ENCODE measurements at places on chromosomes 3 and 15.

GRCh38 chr3:151197981-151198767 is 4.8 kb downstream of the GPR171 start:
- DNase-seq: no peak

DNA sequence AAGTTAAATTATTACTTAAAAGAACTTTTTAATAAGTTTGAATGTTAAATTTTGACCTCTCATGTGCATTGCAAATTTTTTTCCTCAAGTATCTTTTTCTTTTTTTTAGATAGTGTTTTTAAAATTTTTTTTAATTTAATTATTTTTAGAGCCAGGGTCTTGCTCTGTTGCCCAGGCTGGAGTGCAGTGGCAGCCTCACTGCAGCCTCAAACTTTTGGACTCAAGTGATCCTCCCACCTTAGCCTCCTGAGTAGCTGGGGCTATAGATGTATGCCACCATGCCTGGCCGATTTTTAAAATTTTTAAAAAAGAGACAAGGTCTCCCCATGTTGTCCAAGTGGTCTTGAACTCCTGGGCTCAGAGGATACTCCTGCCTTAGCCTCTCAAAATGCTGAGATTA is 14.4 kb downstream of the PDE8A start:
- DNase-seq: no peak

- DNase-seq: no peak
Measured at GRCh38 chr3:42507761-42508335, 5.4 kb downstream of the VIPR1 start.

DNA sequence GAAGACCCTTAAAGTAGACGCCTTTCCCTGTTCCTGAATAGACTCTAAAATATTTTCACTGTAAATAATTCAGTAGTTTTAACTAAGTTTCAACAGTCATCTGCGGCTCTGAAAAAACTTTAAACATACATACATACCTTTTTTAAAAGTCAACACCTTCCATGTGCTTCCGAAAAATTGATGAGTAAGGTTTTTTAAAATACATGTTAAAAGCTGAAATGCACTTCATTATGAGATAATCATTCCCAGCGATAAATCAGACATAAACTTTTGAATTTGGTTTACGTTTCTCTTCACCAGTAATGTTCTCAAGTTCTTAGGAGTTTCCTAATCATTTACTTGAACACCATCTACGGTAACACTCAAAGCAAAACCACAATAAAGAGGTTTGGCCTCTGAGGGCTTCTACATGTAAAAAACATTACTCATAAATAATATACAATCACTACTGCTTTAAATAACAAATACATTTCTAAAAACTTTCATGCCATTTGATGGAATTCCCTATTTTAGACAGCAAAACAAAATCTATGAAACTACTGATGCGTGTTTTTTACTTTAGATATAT is 403.5 kb downstream of the SHQ1 start:
- DNase-seq: no peak

DNA sequence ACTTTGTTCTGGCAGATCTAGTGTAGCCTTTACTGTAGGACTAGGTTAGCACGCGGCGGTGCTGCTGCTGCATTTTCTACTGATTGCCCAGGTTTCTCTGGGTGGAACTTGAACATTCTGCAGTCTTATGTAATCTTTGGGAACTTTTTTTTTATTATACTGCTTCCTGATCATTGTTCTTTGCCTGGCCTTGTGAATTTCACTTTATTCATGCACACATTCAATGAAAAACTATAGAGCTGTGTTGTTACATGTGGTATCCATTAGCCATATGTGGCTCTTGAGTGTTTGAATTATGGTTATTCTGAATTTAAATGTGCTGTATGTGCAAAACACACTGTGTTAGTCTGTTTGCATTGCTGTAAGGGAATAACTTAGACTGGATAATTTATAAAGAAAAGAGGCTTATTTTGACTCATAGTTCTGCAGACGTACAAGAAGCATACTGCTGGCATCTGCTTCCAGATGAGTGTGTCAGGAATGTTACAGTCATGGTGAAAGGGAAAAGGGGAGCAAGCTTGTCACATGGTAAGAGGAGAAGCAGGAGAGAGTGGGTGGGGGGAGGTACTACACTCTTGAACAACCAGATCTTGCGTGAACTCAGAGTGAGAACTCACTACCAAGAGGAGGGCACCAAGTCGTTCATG is 26.5 kb downstream of the MEF2A start:
- DNase-seq: no peak

DNA sequence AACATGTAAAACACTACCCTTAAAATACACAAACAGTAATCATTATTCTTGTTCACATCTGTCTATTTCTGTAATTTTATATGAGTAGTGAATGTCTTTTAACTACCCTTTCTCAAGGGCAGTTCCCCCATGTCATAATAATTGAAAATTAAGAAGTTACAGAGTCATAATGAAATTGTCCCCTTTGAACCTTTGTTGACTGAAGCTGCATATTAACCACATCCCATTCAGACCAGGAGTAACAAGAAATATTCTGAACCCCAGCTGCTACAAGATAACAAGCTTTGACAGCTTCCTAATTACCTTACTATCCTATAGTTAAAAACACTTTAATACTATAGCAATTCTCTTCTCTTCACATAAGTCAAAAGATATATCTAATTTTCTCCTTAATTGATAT is 635.9 kb upstream of the SUCLG2 start:
- DNase-seq: no peak

DNA sequence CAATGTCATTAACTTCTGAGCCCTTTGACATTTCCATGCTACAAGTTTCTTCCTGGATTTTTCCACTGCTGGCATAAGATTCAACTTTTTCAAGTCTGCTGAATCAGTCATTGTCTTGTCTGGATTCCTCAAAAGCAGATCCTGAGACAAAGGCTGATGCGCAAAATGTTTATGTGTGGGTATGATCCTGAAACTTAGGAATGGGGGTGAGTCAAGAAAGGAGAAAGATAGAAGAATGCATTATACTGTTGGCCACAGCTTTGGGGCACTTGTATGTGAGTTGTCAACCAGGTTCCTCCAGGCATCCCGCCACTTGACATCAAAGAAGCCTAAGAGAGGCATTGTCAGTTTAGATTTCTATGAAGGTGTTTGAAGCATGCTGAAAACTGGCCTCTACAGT is 50.4 kb downstream of the FOXB1 start:
- DNase-seq: no peak

DNA sequence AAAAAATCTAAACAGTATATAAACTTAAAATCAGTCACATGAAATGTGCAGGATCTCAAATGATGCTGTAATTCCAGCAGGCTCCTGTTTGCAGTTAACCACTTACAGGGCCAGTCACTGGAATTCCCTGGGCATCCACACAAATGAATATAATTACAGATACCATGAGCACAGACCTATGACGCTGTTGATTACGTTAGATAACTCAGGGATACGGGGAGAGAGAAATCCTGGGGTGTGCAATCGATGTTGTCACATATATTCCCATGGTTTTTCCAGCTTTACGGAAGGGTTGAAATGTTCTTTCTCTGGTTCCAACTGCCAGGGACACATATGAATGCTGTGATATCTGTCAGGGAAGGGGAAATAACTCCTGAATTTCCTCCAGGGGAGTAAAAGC is 100.8 kb downstream of the RORA start:
- DNase-seq: no peak

- no peak for DNase-seq
Measured at GRCh38 chr15:37109872-37110572, 9.7 kb upstream of the MEIS2 start.

DNA sequence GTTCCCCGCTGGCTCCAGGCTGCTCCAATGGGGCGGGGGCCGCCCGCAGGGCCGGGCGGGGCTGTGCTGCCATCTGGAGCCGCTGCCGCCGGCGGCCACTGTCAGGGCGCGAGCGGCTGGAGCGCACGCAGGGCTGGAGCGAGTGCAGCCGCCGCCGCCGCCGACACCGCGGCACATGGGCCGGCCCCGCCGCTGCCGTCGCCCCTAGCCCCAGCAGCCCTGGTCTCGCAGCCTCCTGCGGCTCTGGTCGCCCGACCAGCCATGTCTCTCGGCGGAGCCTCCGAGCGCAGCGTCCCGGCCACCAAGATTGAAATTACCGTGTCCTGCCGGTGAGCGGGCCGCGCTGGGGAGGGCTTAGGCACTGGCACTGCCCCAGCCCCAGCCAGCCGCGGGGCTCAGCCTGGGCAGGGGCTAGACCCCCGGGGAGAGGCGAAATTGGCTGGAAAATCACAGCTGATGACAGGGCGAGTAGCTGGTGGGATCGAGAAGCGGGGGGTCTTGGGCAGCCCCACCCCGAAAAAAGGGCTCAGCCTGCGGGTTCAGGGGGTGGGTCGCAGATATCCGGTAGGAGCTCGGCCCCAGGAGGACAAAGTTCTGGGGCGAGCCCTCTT is at the start of gene CPNE9:
Gene CPNE9, plus strand, starts transcription at position 98 of the 611 bp plus-strand sequence. Its CDS starts 164 bp downstream, at position 262.
- no peak for DNase-seq

GRCh38 chr15:32767236-32767635 is 49.4 kb downstream of the GREM1 start:
- DNase-seq: no peak

DNA sequence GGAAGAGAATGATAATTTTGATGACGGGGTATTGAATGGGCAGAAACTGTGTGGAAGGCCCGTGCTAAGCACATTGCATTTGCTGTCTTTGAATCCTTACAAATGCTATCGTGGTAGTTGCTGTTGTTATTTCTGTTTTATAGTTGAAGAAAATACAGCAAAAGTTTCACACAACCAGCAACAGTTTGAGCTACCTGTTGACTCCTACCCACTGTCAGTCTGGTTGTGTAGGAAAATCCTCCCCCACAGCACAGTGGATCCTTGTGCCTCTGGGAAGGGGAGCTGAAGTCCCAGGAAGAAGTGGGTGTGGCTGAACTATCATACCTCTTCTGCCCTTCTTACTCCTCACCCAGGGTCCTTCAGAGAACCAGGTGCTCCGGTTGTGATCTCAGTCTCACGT is 29.4 kb downstream of the MRAS start:
- DNase-seq: no peak

- DNase-seq: peak; percentile 47
Measured at GRCh38 chr15:31200735-31201151, 99.2 kb upstream of the TRPM1 start.

GRCh38 chr3:96900566-96900965 is 86.2 kb downstream of the EPHA6 start:
- DNase-seq: no peak

GRCh38 chr15:50353251-50353974 is 1.6 kb downstream of the GABPB1 start:
- no peak for DNase-seq

DNA sequence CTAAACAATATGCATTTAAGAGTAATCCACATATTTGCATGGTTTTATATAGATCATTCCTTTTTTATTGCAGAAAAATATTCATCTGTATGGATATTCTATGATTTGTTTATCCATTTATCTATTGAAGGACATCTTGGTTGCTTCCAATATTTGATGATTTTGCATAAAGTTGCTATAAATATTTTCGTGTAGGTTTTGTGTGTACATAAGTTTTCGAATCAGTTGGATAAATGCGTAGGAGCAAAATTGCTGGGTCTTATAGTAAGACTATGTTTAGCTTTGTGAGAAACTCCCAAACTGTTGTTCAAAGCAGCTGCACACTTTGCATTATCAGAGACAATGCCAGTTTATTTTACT is 971.2 kb downstream of the DIPK2A start:
- no peak for DNase-seq

DNA sequence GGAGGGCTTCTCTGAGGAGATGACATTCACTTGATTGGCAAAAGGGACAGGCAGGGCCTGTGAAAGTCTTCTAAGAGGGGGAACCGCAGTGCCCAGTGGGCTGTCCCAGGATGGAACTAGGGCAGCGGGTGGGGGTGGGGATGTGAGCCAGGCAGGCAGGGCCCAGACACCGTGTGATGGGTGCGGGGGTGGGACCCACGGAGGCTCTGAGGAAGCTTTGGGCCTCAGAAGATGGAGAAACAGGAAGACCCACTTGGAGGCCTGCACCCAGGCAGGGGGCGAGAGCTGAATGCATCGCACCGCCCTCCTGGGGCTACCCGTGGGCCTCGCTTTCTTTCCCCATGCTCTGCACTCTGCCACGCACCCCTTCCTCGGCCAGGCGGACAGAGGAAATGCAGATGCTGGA is 32.9 kb upstream of the ACAD9 start:
- DNase-seq: no peak

GRCh38 chr3:42228796-42229195 is 37.2 kb downstream of the CCK start:
- DNase-seq: no peak
